ENCODE measurements at places on chromosomes 1 and 21. TPM values are rescaled to one million over a fixed set of nuclear protein-coding genes. Genes with fewer than 3 reads are reported as not detected.

TMPRSS2 gene
- 0.08 TPM for total RNA-seq

ATP6V1G3 gene
- not detected for total RNA-seq

ATAD3A gene
- total RNA-seq, result 36.5 TPM

ERG gene
- 0.09 TPM for total RNA-seq

LHX8 gene
- total RNA-seq, result 0.83 TPM

KCND3 gene
- 0.02 TPM for total RNA-seq

C1QC gene
- not detected for total RNA-seq

ITLN2 gene
- total RNA-seq, result 0.66 TPM

FAM151A gene
- 0.34 TPM for total RNA-seq

COL24A1 gene
- 0.02 TPM for total RNA-seq

SPRR2B gene
- not detected for total RNA-seq

CRP gene
- not detected for total RNA-seq

LAD1 gene
- 2.2 TPM for total RNA-seq

TNFRSF18 gene
- not detected for total RNA-seq

WNT3A gene
- total RNA-seq, result 0.05 TPM

RPE65 gene
- total RNA-seq, result not detected

NFASC gene
- 1.3 TPM for total RNA-seq

OR2L3 gene
- total RNA-seq, result not detected

ADAMTSL4 gene
- total RNA-seq, result 2.8 TPM

CFHR5 gene
- total RNA-seq, result not detected

TMCO4 gene
- 7.0 TPM for total RNA-seq

CCDC27 gene
- total RNA-seq, result not detected

GORAB gene
- 6.6 TPM for total RNA-seq

OR10Z1 gene
- total RNA-seq, result not detected

CRTC2 gene
- 38.1 TPM for total RNA-seq

KCNQ4 gene
- 0.30 TPM for total RNA-seq
